ENCODE measurements at places on chromosomes 4 and X.

- no peak for DNase-seq
Measured at GRCh38 chr4:127335073-127335620, 297.6 kb upstream of the INTU start.

DNA sequence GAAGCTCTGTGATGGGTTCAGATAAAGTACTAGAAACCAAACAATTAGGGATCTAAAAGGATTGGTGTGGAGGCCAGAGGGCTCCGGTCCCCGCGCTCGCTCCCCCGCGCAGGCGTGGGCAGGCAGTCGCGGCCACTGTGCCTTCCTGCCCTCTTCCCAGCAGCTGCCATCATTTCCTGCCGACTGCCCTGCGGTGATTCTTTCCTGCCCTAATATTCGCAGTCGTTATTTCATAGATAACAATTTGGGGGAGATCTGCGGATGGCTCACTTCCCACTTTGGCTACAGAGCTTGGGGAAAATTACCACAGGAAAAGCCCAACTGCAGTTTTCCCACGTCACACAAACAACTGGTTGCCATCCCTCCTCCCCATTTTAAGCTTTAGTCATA lies 2.2 kb downstream of the GRIA2 start:
- no peak for DNase-seq

DNA sequence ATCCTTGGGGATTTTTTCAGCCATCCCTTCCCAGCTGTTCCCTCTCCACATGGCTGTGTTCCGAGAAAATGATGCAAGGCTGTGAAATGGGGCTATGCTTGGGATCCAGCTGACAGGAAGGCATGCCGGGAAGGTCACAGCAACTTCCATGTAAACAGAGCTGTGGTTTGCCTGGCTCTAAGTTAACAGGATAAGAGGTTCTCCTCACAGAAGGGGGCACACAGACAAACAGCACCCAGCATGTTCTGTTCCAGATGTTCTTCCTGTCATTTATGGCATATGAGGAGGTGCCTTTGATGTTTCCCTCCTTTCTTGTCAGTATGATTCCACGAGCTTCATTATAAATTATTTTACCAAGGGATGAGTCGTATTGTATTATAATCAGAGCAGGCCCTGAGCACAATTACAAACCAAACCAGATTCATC lies 220.7 kb downstream of the ANTXR2 start:
- no peak for DNase-seq

DNA sequence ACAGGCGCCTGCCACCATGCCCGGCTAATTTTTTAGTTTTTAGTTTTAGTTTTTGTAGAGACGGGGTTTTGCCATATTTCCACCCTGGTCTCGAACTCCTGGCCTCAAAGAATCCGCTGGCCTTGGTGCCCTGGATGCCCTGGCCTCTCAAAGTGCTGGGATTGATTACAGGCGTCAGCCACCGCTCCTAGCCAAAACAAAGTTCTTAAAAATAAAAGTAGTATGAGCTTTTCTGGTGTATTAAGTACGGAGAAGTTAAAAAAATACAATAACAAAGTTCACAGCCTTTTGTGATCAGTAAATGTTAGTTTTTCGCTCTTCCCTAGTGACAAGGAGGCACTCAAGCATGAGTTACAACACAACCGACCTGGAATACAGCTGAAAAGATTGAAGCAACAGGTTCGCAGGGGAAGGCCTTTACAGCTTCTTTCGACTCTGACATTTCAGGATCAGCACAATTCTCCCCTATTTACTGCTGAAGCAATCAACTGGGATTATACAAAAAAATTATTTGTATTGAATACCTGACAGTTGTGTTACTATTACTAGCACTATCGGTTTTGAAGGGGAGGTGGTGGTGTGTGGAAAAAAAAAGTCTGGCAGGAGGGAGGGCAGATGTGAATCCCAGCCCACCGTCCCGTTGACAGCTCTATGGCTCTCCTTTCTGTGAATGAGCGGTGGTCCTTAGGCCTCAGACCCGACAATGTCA lies 893 bp upstream of the METAP1 start:
- no peak for DNase-seq

GRCh38 chr4:42498040-42498439 lies 100.8 kb downstream of the SHISA3 start:
- DNase-seq: no peak

- no peak for DNase-seq
Measured at GRCh38 chrX:69539437-69539836, 35.3 kb downstream of the NALF2 start.

DNA sequence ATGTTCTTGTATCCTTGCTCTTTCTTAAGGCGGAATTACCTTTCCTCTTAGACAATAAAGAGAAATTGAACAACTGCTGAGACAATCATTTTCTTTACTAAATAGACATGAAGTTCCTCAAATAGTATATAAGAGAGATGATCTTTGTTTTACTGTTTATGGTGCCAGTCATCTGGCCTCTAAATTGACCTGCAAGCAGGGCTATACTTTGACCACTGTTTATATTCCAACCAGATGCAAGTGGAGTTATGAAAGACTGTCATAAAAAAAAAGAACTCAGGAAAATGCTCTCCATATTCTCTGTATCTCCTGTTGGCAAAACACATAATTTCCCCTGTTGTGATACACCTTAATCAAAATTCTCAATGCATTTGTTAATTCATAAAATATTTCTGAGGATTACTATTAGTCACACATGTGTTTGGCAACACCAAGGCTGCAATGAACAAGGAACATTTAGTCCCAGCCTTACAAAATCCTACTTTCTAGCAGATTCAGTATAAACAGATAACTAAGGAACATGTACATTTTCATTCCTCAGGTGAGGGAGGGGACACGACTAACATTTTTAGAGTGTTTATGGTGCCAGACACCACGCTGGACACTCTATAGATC lies 562.3 kb downstream of the KCNIP4 start:
- no peak for DNase-seq

DNA sequence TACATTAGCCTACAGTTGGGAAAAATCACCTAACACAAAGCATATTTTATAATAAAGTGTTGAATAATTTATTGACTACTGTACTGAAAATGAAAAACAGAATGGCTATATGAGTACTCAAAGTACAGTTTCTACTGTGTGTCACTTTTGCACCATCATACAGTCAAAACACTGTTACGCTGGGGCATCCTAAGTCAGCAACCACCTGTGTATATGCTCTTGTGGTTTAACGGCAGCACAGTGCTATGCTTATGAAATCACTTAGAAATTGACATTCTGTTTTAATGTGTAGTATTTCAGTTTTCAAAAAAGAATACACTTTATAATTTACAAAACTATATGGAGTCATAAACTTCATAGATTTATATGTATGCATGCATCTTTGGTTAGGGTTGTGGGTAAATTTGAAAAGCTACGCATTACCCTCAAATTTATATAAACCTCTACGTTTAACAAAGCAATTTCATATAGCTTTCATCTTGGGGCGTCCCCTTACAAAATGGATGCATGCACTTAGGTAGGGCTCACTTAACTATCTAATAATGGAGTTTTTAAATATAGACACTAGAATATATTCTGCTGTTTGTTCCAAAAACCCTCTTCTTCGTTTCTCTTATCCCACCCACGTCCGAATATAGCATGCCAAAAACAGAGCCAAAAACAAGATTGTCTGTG lies 690 bp upstream of the NEIL3 start:
- no peak for DNase-seq

GRCh38 chr4:89152972-89153371 lies 41.6 kb downstream of the TIGD2 start:
- DNase-seq: no peak
